ENCODE measurements at places on chromosomes 3 and 15.

DNA sequence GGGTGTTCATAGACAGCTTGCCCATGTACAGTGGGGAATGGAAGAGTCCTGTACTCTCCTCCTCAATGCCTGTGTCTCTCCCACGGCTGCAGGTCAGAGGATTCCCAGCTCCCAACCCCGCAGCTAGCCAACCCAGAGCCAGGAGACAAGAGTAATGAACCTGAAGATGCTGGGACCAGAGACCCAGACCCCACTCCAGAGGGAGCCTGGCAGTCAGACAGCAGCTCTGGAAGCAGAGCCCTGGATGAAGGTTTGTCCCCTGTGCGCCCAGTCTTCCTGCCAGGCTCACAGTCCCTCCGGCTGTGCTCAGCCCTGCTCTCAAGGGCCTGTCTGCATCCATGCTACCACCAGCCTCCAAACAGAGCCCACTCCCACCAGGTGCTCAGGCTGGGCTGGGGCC lies 29.5 kb downstream of the EFCC1 start:
- DNase-seq, result no peak

DNA sequence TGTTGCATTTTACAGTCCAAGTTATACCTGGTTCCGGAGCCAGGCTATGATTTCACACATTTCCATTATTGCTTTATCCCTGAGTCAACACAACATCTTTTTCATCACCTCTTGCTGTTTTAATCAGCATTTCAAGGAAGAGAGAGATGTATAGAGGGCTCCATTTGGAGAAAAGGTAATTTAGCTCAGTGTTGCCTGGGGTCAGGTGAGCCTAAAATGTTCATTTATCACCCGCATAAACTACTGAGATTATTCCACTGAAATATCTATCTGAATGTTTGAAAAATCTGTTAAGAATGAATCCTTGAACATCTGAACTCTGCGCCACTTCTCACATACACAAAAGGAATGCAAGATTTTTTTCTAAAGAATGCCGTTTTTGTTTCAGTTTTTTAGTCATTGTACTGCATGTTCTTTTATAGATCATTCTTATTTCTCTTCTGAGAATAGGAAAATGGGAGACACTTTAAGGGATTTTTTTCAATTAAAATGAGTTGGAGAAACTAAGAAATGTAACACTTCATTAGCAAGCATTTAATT lies 51.5 kb upstream of the AGTR1 start:
- DNase-seq, result no peak

- no peak for DNase-seq
Observed at GRCh38 chr3:45741247-45741646, 52.1 kb downstream of the SACM1L start.

GRCh38 chr3:194632809-194633348 lies 340 bp downstream of the TMEM44 start:
- DNase-seq, result peak; percentile 23

DNA sequence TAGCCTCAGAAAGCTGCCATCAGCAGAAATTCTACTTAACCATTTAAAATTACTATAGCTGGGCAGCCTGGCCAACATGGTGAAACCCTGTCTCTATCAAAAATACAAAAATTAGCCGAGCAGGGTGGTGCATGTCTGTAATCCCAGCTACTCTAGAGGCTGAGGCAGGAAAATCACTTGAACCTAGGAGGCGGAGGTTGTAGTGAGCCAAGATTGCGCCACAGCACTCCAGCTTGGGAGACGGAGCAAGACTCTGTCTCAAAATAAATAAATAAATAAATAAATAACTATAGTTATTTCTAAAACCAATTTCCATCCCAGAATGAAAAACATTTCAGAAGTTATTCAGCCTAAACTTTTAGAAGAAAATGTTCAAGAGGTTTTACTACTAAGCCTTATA lies 25.1 kb downstream of the LRRFIP2 start:
- DNase-seq, result no peak

DNA sequence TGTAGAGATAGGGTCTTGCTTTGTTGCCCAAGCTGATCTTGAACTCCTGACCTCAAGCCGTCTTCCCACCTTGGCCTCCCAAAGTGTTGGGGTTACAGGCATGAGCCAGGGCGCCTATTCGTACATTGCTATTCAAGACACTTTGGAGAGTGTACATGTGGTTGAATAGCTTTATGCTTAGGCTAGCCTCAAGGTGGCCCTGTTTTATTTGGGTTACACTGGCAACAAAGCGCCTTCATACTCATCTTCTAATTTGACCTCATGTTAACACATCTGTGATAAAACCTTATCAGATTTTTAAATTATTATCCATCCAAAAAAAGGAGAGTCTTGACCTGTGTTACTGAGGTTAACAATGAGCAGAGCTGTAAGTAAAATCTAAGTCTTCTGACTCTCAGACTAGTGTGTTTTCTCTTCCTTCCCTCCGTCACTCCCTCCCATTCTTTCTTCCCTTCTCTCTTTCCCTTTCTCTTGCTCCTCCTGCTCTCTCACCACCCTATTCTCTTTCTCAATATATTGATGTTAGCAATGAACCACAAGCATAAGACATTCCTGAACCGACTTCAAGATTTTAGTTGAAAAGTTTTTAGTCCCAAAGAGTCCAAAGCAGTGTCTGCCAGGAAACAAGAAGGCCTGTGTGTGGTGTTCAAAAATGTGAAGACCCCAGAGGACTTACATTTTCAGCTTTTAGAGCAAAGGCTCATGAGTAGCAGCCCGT lies 603.7 kb upstream of the CFAP20DC start:
- DNase-seq, result no peak

- DNase-seq, result no peak
Observed at GRCh38 chr3:98027085-98027446, 8.0 kb downstream of the GABRR3 start.

DNA sequence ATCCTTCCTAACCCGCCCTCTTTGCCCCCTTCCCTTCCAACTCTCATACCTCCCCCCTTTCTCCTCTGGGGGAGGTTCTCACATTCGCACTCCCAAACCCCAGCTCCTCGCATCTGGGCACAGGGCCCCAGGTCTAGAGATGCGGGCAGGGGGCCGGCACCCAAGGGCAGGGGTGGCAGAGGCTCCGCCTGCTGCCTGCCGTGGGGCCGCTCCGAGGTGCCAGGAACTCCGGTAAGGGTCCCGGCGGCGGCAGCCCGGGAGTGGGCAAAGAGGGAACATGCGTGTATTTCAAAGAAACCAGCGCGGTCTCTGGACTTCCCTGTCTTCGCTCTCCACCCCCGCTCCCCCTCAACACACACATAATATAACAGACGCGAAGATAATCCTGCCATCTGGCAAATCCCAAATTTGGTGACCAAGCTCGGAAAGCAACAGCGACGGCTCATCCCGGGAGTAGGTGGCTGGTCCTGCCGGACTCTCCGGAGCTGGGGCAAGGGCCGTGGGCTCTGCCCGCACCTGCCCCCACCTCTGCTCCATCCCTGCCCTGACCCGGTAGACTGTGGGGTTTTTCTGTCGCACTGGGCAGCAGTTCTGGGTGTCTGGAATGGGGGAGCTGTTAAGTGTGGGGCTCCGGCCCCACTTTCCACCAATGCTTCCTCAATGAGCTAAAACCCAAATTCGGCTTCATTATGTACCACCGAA lies 31.0 kb downstream of the NR2F2 start:
- DNase-seq, result no peak

- no peak for DNase-seq
Observed at GRCh38 chr15:78625606-78626280, 4.9 kb upstream of the CHRNA3 start.

- DNase-seq, result no peak
Observed at GRCh38 chr15:69167218-69167846, 6.9 kb downstream of the GLCE start.

DNA sequence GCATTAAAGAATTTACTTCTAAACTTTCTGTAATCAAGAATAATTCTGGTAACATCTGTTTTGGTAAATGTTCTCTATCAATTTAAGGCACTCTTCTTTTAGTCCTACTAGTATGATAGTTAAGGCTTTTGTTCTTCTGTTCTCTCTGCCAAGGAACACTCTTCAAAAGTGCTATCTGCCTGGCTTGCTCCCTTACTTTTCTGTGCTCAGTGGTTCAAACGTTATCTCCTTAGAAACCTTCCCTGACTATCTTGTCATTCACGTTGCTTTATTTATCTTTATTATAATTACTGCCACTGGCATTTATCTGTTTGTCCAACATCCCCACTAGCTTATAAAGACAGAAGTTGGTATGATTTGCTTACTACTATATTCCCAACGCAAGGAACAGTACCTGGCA lies 59.2 kb downstream of the RFX7 start:
- no peak for DNase-seq

DNA sequence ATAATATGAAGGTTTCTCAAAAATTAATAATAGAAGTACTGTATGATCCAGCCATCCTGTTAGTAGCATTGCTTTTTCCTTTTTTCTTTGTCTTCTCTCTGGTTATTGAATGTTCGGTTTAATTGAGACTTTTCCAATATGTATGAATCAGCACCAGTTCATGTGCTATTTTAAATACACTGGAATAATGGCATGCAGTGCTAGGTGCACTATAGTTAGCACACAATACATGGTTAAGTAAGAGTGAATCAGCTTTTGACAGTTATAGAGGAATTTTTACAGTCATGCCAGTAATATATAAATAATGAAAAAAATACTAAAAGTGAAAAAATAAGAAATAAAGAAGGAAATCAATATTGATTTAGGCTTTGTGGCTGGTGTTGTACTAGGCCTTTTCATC lies 113.8 kb upstream of the STRIT1 start:
- DNase-seq, result no peak

- no peak for DNase-seq
Observed at GRCh38 chr3:146189519-146190173, 28.7 kb upstream of the PLOD2 start.

- no peak for DNase-seq
Observed at GRCh38 chr3:183298701-183299153, 45.7 kb downstream of the B3GNT5 start.

DNA sequence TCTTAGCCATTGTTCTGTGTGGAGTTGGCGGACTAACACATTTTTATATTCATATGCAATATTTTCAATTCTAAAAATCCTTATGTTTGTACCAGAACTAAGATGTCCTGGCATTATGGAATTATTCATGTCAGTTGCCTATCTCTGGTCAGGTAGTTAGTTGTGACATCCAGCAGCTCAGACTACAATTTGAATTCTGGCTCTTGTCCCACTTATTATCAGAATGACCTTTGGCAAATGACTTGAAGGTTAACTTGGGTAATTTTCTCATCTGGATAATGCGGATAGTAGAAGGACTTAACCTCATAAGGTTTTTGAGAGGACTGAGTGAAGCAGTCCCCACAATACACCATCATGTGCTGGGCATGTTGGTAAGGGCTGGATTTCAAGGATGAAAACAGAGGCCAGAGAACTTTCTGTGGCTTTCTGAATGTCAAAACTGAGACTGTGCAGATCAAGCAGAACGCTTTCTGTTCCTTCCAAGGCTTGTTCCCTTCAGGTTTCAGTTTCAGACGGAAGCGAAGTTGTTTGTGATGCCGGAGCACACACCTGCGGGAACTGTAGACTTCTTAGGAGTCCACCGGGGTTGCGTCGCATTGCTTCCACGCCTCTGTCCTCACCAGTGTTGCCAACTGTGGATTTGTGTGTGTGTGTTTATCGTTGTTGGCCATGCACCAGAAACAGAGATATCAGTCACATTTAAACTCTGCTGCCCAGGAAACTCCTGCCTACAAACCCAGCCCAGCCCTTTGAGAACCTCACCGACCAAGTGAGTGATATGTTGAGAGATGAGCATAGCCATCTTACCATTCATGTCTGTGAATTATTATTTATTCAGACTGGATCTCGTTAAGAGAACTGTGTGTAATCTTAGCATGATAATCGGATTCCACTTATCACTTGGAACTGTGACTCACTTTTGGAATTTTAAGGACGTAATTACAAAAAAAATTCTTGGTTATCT lies 76.0 kb downstream of the PTPRG start:
- DNase-seq, result no peak

DNA sequence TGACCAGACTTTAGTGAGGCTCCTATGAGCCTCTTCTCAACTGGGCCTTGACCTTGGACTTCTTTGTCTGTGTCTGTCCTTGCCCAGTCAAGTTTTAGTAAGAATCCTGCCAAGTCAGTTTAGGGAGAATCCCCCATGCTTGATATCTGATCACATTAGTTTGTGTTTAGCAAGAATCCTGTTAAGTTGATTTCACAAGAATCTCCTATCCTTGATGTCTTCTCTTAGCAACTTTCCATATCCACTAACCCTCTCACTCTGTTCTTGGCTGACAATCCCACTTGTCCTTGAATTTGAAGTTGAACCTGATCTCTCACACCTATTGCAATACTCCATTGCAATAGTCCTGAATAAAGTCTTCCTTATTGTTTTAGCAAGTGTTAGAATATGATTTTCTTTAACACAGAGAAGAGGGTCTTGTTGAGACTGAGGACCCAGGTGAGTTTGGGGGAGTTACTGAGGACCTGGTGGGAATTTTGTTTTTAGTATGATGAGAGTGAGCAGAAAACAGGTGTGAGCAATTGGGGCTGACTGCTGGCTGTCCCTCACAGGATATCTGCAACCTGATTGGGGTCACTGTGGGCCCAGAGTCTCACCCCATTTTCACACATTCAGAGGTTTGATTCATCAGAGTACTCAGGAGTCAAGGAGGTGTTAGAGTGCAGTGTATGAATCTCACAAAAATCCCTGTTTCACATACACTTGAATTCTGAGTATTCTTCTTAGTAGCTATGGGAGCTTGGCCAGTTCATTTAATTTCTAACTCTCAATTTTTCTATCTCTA lies 39.9 kb upstream of the TNFAIP8L3 start:
- DNase-seq, result no peak

GRCh38 chr3:55570271-55570711 lies 83.2 kb upstream of the WNT5A start:
- no peak for DNase-seq

DNA sequence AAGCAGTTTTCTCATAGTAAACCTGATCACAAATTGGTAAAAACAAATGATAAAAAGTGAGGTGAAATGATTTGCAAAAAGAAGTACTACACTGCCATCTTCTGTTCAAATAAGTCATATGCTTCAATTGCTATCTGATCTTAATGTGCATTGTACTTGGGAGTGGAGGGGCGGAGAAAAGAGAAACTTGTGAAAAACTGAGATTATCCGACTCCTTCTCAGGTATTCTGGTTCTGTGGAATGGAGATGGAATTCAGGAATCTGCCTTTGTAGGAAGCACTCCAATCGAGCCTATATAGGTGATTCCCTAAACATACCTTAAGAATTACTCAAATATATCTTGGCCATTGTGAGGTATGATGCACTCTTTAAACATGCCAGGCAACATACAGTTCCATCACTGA lies 180.6 kb downstream of the CHL1 start:
- no peak for DNase-seq

DNA sequence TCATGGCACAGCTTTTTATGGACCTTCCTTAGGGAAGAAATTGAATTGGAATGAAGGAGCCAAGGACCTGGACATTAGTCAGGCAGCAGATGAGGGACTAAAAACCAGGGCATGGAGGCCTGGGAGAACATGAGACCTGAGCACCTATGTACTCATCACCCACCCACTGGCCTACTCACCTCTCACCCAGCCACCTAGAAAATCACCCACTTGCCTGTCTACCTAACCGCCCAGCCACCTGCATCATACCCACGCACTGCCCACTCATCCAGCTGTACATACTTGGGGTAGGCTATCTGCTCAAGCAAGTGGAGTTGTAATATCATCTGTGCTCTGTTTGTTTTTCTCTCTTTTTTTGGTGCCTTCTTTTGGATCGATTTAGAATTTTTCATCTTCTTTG lies 65.3 kb upstream of the SLCO2A1 start:
- DNase-seq, result no peak

- DNase-seq, result no peak
Observed at GRCh38 chr3:184791171-184791570, 20.8 kb upstream of the VPS8 start.

GRCh38 chr3:189652042-189652441 lies 20.9 kb downstream of the TP63 start:
- no peak for DNase-seq
